CD4-positive, alpha-beta T cell treated with Interleukin-4 for 4 hours (primary cell): ENCODE measurements at places on chromosomes 2 and 18.
A peak's percentile ranks its signal among the peaks of the same experiment; 100 is the strongest.

DNA sequence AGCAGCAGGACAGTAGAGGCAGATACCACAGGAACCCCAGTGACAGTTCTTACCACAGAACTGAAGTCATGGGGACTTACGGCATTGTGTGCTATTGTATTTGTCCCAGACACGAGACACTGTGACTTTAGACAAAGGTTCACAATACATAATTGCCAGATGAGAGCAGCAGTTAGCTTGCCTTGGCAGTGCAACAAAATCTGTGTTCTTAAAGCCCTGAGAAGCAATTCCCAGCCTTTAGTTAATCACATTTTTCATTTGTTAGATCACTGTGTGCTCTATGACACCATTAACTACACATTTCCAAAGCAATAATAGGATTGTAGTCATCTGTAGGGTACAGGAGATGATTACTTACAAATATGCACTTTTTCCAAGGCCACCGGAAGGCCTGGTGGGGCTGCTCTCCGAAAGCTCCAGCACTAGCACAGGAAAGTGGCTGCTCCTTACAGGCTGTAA lies 97.5 kb upstream of the LDLRAD4 start:
- no peak for DNase-seq

- DNase-seq, result no peak
These were observed 12.4 kb downstream of the SLC8A1 start for GRCh38 chr2:40439473-40439872.

DNA sequence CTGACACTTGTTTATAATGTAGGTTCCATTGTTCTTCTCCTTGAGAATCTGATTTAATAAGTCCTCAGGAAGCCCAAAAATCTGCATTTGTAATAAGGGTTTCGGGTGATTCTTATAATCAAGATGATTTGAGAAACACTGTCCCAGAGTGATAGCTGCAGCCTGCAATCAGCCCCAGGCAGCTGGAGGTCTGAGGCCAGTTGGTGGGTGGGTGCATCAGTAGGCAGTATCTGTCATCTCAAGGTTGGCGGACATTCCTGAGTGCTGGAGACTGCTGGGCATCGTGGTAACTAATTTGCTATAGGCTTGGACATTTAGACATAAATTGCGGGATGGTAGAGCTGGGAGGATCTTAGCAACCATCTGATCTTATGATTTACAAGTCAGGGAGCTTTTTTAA lies 2.7 kb upstream of the IL18RAP start:
- DNase-seq, result no peak

DNA sequence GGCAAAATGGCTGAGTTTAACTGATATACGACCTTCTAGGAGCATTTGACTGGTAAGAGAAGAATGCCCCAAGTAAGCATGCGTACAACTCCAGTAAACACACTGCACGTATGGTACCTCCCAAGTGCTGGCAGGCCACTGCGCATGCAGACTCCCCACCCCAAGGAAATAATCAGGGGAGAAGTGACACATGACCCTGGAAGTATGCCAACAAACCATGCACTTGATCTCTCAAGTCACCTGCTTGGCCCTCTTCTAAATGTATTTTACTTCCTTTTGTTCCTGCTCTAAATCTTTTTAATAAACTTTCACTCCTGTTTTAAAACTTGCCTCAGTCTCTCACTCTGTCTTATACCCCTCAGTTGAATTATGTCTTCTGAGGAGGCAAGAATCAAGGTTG lies 129.8 kb upstream of the COL5A2 start:
- no peak for DNase-seq

- DNase-seq, result peak; percentile 49
These were observed at the start of gene CAPG for GRCh38 chr2:85409845-85410583. Gene CAPG, minus strand, starts transcription at chr2:85410366. Its CDS starts 8,221 bp downstream, at chr2:85402145.

DNA sequence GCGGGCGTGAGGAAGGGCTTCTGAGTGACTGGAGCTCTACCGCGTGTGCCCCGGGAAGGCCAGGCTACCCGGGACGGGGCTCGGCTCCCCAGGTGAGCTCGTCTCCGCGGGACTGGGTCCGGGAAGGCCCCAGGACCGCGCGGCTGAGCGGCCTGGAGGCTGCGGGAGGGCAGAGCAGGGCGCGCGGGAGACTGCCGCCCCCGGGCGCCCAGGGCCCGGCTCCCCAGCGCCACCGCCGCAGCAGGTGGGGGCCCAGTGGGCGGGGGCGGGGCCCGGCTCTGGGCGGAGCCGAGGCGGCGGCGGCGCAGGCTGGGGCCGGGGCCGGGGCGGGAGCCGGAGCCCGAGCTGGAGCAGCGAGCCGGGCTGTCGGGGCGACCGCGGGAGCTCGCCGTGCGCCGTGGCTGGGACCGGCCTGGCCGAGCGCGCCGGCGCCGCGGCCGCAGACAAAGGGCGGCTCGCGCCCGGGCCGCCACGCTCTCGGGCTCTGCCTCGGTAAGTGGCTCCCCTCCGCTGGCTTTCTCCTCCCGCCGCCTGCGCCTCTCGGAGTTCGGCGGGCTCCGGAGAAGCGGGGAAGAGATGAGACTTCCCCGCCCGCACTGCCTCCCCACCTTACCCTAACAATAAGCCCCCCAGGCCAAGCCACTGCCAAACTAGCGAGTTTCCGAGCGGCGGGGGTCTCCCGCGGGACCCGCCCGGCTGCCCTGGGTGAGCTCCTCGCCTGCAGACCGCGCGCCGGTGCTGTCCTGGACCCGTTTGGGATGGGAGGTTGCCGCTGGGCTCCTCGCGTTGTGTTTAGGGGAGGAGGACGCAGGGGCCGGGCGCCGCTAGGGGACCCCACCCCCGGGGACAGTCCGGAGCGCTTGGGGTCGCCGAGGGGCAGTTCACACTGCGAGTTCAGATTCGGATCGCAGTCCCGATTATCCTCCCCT lies at the start of gene MAPK4:
MAPK4 (plus strand) TSS at position 336 of the 929 bp plus-strand sequence. CDS start 103,872 bp downstream, outside the sequence.
- DNase-seq, result no peak
